GF-D8 (cell line): ENCODE measurements at places on chromosomes 2 and 18.

GRCh38 chr2:188146888-188147287, 144.8 kb upstream of the GULP1 start:
- no peak for DNase-seq

DNA sequence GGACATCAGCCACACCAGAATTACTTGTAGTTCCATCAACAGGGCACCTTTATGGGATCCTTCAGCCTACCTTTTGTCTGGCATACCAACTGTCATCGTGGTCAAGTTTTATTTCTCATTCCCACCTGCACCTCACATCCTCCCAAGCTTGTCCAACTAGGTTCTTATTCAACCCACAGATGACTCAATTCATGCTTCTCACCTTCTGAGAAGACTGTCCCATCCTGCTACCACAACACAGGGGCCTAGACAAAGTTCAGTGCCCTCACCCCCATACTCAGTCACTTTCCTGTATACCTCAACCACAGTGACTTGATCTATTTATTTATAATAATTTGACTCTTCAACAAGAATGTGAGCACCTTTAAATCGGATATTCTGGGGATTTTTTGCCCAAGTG, 114.4 kb upstream of the ACVR1C start:
- no peak for DNase-seq

DNA sequence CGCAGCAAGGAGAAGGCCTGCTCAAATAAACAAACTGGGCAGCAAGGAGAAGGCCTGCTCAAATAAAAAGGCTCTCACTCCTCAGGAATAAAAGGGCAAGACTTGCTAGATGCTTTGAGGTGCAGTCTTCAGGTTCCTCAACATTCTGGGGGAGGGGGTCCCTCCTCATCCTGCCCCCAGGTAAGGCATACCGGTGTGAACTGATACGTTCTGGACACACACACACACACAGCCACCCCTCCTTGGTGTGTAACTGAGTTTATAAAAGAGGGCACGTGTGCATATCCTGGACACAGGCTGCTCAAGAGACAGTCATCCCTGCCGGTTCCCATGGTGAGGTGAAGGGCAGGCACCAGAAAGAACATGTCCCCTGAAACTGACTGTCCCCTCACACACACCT, 4.5 kb downstream of the TEX261 start:
- no peak for DNase-seq

DNA sequence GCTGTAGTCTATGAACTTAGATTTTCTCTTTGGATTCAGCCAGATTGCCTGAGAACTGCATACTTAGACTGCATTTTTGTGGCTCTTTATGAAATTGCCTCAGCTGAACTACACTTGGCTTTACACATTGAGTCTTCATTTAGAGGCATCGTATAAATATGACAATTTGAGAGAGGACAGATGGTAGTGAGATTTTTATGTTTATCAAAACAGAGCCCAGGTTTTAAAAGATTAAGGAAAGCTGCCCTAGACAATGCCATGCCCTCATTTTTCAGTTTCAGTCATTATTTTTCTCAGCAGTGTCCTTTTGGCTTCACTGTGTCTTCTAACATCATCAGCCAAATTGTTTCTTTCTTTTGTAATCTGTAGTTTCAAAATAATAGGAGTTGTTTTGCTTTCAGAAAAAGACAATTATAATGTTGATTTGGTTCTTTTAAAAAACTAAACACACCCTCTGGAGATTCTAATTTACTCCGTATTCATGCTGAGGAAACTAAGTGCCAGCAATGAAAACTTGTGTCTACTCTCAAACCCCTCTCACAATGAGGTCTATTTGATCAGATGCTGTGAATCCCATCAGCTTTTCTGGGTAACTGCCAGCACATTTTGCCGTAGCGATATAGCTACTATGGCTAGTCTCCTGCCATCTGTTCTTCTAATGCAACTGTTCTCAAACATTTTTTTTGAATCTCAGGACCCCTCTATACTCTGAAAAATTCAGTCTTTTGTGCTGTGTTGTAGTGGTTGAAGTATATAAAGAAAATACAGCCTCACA, 46.2 kb downstream of the TWSG1 start:
- DNase-seq: no peak

- no peak for DNase-seq
These were observed 274.4 kb downstream of the LRP1B start for GRCh38 chr2:141856215-141856919.

- DNase-seq: no peak
These were observed 54.5 kb downstream of the LYPD1 start for GRCh38 chr2:132615329-132616085.

GRCh38 chr2:9188823-9189222, 17.8 kb upstream of the ASAP2 start:
- no peak for DNase-seq

GRCh38 chr2:223768179-223768578, 69.2 kb downstream of the AP1S3 start:
- no peak for DNase-seq

- no peak for DNase-seq
These were observed 258.4 kb downstream of the LOXHD1 start for GRCh38 chr18:46398625-46399024.

DNA sequence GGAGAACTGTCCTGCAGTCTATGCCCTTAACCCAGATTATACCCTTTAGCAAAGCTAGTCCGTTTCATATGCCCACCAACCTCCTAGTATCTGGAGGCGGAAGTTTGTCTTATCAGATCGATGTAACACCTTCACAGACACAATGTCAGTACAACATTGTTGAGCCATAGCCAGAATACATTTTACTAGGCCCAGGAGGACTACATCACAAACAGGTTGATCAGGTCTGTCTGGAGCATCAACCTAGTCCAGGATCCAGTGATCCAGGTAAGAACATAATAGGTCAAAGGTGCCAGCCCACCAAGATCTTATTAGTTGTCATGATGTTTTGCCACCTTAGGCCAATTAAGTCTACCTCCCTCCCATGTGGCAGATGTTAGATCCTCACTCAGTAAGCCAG, 2.0 kb upstream of the TPRKB start:
- no peak for DNase-seq

DNA sequence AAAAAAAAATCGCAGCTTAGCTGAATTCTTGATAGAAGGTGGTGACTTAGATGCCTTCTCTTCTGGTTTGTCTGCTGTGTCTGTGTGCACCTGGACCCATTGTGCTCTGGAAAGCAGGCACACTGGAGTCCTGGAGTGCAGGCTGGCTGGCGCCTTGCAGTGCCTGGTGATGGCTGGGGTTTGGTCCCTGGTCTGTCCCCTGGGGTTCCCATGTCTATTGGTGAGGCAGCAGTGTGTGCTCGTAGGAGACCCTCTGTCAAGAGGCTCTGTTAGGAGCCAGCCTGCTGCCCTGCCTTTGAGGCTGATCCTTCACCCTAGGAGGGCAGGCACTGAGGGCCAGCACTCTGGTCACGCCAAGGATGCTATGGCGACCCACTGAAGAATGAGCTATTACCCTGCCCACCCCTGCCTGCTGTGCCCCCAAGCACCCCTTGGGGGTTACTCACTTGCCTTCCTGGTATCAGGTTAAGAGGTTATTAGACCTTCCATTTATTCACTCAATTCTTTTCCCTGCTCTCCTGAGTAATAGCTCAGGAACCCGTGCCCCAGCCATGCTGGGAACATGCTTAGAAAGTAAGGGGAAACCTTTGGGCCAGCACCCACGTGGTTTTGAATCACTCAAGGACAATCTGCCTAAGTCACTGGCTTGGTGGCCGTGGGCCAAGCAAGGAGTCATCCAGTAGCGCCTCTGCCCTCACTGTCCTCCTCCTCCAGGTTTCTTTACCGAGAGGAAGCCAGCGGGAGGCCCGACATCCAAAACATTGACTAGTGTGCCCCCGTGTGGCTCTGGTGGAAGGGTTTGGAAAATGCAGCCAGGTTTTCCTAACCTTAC, 284.5 kb downstream of the PRKCE start:
- DNase-seq: no peak

- no peak for DNase-seq
These were observed 149.9 kb downstream of the PLCL1 start for GRCh38 chr2:197954328-197954727.

DNA sequence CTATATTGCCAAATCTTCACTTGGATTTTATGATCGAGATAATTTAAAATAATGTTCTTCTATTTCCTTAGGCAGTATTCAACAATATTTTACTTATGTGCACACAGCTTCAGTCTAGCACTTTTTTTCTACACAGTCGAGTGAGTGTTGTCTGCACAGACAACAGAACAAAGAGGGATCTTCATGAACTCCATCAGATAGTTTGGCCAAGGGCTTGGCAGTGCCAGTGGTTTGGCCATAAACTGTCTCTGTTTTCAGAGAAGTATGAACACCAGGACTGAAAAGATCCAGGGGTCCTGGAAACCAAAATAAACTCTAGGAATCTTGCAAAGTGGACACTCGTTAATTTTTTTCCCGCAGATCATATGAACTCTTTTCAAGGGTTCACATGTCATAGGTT, 547.3 kb downstream of the PLCL1 start:
- no peak for DNase-seq

- DNase-seq: no peak
These were observed 18.8 kb upstream of the TSPYL6 start for GRCh38 chr2:54274781-54275242.

- no peak for DNase-seq
These were observed 17.7 kb downstream of the SPTBN1 start for GRCh38 chr2:54473851-54474250.

- DNase-seq: peak; percentile 73
These were observed 31.6 kb upstream of the CASP10 start for GRCh38 chr2:201151127-201151981.

DNA sequence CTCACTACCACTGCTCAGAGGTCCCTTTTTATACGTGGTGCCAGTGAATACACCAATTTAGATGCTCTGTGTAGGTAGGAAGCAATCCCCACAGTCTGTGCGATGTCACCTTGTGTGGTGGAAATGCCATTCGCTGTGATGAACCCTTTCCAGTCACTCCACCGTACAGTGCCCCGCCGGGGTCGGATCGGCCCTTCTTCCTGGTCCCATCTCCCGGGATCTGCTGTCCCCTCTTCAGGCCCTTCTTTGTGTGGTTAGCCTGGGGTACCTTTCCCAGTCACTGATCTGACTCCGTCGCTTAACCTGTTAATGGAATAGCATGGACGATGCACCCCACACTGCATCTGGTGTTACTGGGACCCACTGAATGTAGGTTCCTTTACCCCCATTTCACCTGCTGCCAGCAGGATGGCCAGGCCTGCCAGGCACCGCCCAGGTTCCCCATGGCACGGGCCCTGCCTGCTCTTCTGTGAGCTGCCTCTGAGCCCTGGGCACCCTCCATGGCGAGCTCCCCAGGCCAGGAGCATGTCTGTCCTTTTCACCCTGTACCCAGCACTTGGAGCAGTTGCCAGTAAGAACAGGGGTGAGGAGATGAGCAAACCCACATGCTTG, 18.0 kb downstream of the TWIST2 start:
- no peak for DNase-seq

DNA sequence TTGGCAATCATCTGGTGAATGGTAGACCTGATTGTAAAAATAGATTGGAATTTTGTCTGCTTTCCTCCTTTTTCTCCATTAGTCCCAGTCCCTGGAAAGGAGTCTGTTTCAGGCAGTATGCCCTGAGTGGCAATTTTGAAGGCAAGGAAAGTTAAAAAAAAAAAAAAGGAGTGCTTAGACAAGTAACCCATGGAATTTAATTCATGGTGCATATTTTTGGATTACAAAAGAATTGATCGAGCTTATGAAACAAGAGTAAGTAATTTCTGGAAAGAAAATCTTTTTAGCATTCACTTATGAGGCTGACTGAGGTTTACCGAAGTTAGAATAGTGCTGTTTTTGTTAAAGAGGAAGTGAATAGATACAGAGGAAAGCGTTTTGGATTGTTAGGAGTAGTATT, 29.4 kb upstream of the TMEM178A start:
- no peak for DNase-seq

- DNase-seq: no peak
These were observed 685.2 kb downstream of the IRS1 start for GRCh38 chr2:226114436-226114835.
